ENCODE measurements at places on chromosomes 11 and 22.

DNA sequence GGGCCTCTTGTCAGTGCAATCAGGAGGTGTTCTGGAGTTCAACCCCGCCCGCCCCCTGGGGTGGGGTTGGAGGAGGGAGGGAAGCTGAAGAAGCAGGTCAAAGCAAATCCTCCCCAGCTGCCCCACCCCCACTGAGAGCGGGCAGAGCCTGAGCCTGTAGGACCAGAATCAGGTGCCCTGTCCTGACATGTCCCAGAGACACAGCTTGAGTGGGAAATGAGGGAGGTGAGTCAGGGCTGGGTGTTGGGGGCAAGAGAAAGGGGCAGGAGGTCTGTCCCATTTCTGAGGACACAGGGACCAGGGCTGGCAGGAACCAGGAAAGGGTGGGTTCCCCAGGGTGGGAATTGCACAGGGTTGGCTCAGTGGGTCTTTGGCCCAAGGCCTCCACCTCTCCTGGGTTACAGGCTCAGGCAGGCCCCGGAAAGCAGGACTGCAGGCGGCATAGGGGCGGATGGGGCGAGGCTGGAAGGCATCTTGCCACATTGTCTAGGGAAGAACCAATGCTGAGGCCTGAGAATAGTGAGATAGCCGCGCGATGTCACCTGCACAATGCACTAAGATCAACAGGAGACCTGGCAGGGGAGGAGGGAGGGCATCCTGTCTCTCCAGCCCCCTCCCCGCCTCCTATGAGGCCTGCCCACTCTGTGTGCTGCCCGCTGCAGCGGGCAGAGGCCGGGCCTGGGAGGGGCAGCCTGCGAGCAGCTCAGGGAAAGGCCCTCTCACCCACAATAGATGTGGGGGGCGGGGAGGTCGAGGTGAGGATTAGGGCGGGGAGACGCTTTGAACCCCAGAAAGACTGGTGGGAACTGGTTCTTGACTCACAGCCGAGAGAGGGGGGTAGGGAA is 32.4 kb downstream of the NECTIN1 start:
- DNase-seq, result no peak

GRCh38 chr11:63470311-63470710 is 20.7 kb downstream of the PLAAT5 start:
- DNase-seq, result no peak

- DNase-seq, result no peak
Observed at GRCh38 chr22:40276996-40277823, 69.1 kb upstream of the ADSL start.

GRCh38 chr11:125257190-125257579 is 92.6 kb downstream of the PKNOX2 start:
- DNase-seq, result no peak

DNA sequence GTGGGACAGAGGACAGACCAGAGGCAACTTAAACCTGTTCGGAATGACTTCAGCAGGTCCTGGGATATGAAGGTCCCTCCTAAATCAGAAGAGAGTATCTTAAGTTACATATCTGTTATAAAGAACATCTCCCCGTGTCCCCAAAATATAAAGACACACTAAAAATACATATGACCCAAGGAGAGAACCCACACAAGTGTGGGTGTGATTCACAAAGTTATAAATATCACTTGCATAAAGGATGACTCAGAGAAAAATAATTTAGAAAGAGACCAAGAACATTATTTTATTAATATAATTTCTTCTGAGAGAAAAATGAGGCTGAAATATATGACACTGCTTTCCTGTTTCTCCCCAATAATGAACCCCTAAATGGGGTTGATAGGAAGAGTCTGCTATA is 14.2 kb downstream of the OR5B21 start:
- DNase-seq, result no peak

DNA sequence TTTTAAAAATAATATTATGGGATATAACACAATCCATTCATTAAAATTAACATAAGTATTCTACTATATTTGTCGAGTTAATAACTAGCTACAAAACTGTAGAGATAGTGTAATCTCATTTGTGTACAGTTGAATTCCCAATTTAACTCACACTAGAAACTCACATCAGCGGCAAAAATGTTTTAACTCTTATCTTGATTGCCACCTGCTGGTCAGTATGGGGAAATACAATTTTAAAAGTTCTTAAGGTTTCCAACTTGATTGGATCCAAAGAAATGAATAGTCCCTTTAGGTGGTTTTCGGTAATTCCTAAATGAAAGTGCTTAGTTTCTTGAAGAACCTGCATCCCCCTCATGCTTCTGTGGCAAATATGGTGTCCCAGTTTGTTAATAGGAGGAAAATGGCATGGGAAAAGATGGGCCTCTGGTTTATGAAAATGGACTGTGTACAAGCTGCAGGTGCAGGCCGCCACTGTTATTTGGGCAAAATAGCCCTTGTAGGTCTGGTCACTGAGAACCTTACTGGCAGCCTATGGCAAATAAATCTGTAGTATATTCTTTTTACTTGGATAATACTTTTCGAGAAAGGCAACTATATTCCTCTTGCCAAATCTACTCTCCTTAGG is 33.7 kb upstream of the SLC17A6 start:
- DNase-seq, result peak; percentile 25

GRCh38 chr22:47653921-47654320 is 891.5 kb downstream of the TBC1D22A start:
- DNase-seq, result no peak

DNA sequence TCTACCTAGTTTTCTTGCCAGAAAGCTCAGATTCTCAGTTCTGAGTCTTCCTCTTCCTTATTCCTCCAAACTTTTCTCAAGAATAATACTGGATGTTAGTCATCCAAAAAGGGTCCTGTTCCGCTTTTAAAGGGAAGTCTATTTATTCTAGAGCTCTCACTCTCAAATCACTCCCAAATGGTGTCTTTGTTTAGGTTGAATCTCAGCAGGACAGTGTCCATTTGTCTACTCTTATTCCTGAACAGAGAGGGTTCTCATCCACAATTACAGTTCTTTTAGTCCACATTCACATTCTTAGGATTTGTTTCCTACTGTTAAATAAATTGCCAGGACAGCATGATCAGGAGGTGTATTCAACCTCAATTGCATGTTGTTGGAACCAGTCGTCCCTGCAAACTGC is 61.3 kb downstream of the MUC15 start:
- DNase-seq, result no peak

DNA sequence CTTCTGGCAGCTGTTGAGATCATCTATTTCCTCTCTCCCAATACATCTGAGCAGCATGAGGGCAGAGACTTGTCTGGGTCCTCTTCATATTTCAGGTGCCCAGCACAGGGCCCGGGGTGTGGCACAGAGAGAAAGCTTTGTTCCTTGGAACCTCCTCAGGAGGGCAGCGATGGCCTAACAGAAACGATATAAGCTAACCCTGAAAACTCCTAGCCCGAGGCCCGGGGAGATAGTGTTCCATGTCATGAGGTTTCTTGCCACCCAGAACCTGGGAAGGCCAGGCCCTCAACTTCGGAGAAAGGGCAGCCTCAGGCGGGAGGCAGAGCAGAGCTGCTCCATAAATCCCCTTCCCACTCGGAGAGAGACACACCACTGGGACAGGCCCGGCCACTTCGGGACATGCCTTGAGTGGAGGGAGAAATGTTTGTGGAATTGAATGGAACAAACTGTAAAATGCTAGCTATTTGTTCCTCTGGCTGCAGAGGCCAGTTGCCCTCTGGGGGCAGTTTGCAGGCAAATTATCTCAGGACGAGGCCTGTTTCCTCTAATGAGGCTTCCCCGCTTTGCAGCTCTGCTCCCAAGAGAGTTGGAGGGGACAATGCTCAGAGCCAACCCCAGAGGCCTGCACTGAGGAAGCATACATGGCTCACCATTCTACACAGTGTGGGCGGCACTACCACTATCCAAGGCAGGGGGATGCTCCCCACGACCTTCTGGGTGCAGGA is 11.6 kb downstream of the ARRB1 start:
- no peak for DNase-seq

- no peak for DNase-seq
Observed at GRCh38 chr11:123218451-123218850, 23.4 kb upstream of the CLMP start.

DNA sequence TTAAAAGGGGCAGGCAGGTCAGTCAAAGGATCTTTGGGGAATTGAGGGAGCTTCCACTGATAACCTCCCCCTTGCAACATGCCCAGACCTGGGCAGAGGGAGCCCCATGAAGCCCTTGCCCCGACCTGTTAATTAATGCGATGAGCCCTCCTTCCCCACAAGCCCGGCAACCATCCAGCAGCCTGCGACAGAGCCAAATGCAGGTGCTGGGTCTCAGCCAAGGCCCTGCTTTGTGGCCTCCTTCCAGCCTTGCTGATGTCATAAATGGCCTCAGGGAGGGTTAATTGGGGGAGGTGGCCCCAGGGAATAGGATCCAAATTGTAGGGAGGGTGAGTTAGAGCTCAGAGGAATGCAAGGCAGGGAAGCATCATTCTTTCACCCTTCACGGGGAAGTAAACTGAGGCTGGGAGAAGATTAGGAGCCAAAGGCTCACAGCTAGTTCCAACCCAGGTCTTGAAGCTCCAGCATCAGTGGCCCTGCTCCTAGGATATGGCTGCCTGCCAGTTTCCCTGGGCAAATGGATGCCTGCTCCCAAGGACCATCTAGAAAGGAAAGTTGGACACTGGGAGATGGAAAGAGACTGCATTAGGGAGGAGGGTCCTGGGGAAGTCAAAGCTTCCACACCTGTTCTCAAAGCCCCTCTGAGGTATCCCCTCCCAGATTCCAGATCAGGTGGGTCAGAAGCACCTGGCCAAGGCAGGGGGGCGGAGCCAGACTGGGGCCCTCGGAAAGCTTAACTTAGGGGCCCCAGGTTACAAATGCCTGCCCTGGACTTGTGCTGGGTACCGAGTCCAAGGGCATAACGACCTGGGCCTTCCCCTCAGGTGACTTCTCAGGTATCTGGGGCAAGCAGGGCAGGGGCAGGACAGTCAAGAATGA is 34.1 kb downstream of the LMO1 start:
- no peak for DNase-seq

- DNase-seq, result no peak
Observed at GRCh38 chr11:119481667-119482400, 58.9 kb upstream of the THY1 start.

GRCh38 chr11:43577566-43578264 is 102.8 kb upstream of the HSD17B12 start:
- DNase-seq, result no peak

GRCh38 chr11:1908618-1909017 is 10.9 kb upstream of the TNNT3 start:
- DNase-seq, result no peak

- DNase-seq, result no peak
Observed at GRCh38 chr11:44632466-44633123, 67.1 kb downstream of the CD82 start.

DNA sequence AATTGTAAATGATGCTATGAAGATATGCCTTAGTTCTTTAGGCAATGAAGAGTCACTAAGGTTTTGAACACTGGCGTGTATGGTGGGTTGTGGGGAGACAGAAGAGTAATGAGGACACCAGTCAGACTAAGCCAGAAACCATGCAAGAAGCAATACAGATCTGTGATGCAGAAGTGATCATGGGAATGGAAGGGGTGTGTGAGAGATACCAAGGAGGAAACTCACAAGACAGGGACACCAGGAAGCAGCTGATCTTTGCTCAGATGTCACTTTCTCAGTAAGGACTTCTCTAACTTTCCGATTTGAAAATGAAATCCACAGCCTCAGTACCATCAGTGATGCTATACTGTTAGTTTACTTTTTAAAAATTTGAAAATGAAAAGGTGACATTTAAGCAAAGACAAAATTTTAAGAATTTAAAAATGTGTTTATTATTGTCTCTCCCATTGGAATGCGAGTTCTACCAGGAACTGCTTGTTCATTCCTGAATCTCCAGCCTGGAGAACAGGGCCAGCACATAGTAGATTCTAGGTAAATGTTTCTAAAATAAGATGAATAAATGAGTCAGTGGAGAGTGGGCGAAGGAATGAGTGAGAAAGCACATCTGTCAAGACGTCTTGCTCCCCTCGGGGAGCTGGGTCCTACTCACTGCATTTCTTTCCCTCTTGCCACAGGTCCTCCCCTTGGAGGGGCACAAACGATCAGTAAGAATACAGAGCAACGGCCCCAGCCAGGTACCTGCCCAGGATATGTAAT is 60.4 kb downstream of the KCNJ1 start:
- no peak for DNase-seq

DNA sequence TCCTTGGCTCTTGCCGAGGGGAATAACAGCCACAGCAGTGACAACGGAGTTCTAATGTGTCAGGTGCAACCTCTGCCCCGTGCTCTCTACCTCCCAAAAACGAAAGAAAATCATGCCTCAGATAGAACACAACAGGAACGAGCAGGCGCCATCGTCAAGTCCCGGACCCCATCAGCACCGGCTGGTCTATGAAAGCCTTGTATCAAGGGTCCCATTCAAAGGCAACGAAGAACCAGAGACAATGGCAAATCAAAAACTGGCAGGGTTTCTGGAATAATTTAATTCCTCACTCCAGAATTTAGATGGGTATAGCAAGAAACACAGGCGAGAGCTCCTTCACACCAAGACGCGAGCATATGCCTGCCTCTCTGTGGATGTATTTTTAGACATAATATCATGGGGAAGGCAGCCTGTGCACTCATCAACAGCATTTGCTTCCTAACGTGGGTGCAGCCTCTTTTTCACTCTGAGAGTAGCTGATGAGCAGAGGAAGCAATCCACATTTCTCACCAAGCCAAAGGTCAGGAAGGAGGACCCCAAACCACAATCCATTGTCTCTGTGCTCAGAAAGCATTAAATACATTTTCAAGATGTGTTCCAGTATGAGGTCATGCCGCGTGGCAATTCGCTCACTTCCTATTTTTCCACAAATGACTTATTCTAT is 193.4 kb upstream of the BLID start:
- no peak for DNase-seq

Measured in GM13977 (cell line).